ENCODE measurements at places on chromosomes 5 and 9.

DNA sequence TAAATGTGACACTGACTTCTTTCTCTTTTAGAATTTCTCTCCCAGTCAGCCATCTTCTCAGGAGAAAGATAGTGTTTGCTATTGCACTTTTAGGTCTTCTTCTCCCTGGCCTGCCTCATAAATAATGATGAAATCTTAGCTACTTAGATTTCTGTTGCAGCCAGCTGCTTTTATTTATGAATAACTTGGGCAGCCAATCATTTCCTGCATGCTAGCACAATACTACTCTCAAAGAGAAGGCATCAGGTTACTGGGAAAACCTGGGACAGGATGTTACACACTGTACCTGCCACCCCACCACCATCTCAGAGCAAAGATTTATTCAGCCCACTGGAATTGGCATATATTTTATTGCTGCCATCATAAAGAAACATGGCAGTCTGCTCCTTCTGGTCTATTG, 266.6 kb downstream of the PRELID2 start:
- peak; percentile 20 for DNase-seq

DNA sequence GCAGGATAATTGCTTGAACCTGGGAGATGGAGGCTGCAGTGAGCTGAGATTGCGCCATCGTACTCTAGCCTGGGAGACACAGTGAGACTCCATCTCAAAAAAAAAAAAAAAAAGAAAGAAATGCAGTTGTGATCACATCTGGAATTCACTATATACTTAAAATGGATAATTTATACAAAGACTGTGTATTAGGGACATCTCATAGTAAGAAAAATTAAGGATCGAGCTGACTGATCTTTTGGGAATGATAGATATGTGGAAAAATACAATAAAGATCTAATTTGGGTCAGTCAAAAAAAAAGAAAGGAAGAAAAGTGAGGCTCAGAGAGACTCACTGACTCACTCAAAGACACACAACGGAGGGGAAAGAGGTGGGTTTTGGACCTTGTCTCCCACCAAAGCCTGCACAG, 73.2 kb upstream of the STXBP1 start:
- peak; percentile 73 for DNase-seq

GRCh38 chr9:35756275-35757225, 2.5 kb upstream of the MSMP start:
- peak; percentile 51 for DNase-seq

- DNase-seq = peak; percentile 39
Observed at GRCh38 chr9:123020796-123021195, 12.7 kb upstream of the GPR21 start.

DNA sequence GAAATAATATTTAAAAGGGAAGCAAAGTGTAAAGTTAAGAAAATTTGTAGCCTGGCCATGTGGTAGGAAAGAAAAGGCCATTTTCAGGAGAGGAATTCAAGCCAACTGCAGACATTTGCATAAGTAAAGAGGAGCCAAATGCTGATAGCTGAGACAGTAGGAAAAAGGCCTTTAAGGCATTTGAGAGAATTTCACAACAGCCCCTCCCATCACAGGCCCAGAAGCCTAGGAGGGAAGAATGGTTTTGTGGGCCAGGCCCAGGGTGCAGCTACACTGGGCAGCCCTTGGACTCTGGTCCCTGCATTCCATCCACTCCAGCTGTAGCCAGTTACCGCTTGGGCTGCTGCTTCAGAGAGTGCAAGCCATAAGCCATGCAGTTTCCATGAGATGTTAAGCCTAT, 1556.8 kb downstream of the EFNA5 start:
- no peak for DNase-seq

GRCh38 chr5:3511519-3511918, 84.1 kb upstream of the IRX1 start:
- no peak for DNase-seq

GRCh38 chr5:133238426-133239205, 186.8 kb downstream of the HSPA4 start:
- DNase-seq = no peak

GRCh38 chr5:122972877-122973276, 63.6 kb downstream of the PPIC start:
- no peak for DNase-seq

DNA sequence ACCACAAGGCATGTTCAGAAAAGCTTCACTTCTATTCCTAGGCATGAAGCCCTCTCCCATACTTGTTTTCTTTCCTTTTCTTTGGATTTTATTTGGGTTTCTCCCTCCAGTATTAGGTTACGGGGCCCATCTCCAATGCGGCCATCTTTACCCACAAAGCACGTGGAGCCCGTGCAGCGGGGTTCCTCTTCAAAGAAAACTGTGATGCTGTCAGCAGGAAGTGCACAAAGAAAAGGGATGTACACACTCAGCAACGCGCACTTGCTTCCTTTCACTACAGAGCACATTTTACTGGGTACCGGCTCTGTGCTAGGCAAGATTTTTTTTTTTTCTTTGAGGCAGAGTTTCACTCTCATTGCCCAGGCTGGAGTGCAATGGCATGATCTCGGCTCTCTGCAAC, 106.6 kb downstream of the COL23A1 start:
- no peak for DNase-seq

DNA sequence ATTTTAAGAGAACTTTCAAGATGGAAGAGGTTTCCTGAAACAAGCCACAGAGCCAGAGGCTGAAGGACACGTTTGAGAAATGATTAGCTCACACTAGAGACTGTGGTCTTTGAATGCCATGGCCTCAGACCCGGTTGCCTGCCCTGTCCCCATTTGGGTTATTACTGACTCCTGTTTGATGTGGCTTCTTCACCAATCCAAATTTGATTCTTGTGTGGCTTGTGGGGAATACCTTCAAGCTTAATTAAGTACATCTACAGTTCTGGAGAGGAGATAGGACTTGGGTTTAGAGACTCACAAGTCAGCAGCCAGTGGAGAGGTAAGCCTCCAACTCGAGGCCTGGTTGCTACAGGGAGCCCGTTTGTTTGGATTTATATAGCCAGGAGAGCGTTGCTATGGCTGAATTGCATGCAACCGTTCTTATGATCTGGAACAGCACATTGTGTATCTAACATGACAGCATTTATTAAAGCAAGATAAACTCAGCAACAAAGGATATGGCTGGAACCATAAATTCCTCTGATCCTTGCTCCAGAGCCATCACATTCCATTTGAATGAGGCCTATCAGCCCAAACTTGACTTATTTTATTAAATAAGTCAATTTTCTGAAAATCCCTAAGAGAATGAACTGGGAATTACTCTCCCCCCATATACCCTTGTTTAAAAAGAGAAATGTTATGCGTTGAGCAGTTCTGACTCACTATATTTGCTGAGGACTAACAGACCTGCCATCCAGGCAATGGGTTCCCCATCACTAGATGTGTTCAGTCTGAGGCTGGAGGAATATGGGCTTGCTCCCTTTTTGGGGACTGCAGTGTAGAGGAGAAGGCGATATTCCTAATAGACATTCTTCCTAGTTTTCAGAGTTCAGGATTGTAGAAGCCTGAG, 88.4 kb upstream of the TNFSF8 start:
- peak; percentile 62 for DNase-seq

- DNase-seq = no peak
Observed at GRCh38 chr9:124758691-124759090, 12.4 kb downstream of the NR6A1 start.

- DNase-seq = no peak
Observed at GRCh38 chr9:4509590-4509984, 19.3 kb downstream of the SLC1A1 start.

- DNase-seq = no peak
Observed at GRCh38 chr5:97266576-97266975, 83.5 kb upstream of the RIOK2 start.

DNA sequence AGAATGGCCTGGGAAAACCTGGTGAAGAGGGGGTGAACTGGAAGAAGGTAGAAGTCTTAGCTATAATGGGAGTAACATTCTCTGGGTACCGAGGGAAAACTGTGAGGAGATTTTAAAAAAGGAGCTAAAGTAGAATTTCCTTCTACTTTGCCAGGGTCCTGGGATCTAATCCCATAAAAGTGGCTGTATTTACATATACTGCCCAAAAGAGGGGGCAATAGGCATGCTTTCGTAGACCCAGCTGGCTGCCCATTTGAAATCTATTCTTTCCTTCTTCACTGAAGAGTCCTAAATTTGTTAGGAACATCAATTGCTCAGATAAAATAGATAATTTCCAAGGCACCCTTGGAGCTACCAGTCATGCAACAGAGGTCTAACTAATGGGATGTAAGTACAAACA, 159.2 kb downstream of the CDC42SE2 start:
- peak; percentile 19 for DNase-seq

GRCh38 chr5:79955356-79955895, 35.6 kb downstream of the MTX3 start:
- no peak for DNase-seq

DNA sequence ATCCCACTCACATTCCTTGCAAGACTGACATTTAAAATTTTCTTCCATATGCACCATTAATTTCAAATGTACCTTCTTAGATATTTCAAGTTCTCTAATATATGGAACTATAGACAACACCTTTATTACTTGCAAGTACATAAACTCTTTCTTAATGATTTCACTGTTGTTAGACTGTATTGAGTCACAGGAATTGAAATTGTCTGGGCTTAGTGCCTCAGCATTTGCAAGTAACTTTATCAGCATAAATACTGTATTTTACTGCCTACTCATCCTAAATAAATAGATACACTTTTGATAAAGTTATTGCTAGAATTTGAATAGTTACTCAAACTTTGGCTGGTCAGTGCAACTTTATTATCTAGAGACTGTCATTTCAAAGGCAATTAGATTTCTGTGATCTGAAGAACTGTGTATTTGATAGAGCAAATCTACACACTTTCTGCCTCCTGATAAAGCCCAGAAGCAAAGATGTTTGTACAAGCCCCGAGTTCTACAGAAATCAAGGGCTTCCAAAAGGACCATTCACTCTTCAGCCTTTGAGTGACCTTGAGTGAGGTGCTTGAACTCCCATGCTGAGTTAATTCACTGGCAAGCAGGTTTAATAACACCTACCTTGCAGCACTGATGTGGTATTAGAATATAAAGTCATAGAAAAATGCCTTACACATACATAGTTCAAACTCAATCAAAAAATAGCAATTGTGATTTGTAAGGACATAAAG, 91.6 kb downstream of the COX7C start:
- DNase-seq = no peak

- DNase-seq = no peak
Observed at GRCh38 chr9:31745886-31746285, 638.6 kb upstream of the ACO1 start.

- DNase-seq = no peak
Observed at GRCh38 chr5:72537166-72537565, 30.0 kb upstream of the ZNF366 start.

GRCh38 chr9:68844157-68844556, 139.1 kb downstream of the PIP5K1B start:
- DNase-seq = no peak

- no peak for DNase-seq
Observed at GRCh38 chr9:29865764-29866313, 2292.6 kb upstream of the C9orf72 start.

DNA sequence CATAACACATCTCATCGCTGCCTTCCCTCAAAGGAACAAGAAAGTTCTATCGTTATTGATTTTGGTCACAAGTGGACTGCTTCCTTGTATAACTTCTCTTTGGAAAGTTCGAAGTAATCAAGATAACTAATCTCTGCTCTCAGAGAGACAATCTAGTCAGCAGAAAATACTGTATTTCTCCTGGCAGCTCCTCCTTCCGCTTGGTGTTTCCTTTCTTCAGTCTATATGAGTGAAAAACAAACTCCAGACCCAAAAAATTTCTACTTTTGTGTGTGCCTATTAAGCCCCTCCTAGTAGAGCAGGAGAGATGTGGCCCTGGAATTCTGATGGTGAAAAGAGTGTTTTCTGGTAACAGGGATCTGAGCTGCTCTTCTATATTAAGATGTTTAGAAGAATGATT, 24.5 kb downstream of the OSTF1 start:
- DNase-seq = no peak

DNA sequence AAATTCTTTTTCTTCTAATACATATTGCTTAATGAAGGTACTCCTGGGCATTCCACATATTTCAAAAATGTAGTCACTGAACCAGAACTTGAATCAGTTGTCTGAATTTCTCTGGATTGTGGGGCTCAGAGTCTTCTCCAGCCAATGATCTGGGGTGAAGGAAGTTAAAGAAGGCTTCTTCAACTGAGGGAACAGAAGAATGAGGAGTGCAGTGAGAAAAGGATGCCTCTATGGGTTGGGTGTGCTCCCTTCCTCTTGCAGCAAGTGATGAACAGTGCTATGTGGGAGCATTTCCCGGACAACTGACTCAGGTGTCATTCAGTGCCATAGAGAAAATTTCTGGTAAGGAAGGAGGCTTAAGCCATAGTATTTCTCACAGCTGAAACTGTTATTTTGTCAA, 7.9 kb downstream of the LNPEP start:
- peak; percentile 17 for DNase-seq

DNA sequence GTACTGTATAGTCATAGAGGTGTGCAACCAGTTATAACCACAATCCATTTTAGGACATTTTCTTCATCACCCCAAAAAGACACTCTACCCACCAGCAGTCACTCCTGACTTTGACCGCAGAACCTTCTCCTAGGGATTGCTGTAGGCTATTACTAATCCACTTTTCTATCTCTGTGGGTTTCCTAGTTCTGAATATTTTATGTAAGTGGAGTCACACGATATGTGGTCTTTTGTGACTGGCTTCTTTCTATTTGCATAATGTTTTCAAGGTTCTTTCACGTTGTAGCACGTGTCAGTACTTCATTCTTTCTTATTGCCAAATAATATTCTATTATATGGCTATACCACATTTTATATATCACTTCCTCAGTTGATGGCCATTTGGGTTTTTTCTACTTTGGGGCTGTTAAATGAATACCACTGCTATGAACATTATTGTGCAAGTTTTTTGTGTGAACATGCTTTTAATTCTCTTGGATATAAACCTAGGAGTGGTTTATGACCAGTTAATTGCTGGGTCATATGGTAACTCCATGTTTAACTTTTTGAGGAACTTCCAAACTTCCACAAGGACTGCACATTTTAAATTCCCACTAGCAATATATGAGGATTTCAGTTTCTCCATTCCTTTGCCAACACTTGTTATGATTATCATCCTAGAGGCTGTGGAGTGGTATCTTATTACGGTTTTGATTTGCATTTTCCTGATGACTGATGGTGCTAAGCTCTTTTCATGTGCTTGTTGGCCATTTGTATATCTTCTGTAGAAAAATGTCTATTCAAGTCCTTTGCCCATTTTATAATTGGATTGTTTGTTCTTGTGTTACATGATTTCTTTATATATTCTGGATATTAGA, 37.8 kb downstream of the MRRF start:
- no peak for DNase-seq

GRCh38 chr5:150485693-150486401, 22.1 kb upstream of the NDST1 start:
- DNase-seq = peak; percentile 87

Data from GM03348 (cell line).